ENCODE measurements at places on chromosomes 4 and X.
A peak's percentile ranks its signal among the peaks of the same experiment; 100 is the strongest.

DNA sequence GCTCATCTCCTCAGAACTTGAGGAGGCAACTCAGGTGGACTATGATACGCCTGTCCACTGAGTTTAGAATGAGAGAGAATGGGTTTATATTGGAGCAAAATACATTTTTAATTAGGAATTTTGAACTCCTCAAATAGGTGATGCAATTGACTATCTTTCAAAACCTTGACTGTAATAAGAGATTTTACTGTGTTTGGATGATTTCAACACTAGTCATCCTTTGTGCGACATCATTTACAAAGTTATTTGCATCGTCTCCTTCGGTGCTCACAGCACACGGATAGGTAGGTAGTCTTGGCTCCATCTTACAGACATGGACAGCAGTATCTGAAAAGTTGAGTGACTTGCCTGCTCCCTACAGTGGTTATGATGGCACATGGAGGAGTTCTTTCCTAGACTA is 67.0 kb downstream of the AASDH start:
- no peak for DNase-seq

- DNase-seq: no peak
Measured at GRCh38 chr4:77617203-77617602, 11.6 kb downstream of the CXCL13 start.

GRCh38 chr4:3471886-3472285 is 8.8 kb downstream of the DOK7 start:
- DNase-seq: no peak

DNA sequence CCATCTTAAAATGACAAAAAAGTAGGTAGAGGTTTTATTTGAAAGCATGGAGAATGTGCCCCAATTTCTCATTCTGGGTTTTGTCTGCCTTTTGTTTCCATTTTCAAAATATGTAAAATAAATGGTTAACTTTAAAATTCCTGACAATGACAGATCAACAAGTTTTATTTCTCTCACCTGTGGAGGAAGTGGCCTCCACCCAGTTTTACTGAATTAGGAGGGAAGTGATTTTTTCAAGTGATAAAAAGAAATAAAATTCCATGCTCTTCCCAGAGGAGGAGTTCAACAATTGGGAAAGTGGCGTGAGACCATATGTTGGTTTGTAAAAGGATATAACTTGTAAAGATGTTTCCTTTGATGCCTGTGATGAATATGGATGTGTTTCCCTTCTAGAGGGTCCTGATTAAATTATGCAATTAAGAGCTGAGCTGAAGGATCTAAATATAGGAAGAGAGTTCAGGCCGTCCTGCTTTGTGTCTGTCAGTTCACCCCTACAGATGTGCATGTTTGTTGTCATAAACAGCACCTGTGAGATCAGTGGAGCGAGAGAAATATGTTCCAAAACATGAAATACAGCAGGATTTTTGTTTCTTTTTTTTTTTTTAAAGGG is 19.5 kb downstream of the SMAD1 start:
- no peak for DNase-seq

DNA sequence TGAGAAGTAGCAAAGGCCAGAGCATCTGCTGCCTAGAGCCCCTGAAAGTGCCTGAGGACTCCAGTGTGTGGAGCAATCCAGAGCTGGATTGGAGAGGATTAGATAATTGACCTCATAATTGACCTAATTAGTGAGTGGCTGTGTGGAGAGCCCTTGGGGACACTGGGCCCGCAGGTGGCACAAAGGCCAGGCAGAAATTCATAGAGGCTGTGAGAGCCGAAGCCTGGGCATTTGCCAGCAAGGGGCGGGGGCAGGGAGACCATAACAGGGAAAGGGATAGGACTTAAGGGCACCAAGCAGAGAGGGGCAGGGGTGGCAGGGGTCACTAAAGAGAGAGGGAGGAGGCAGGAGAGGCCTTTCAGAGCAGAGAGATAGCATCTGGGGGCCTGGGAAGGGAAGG is 45.3 kb downstream of the EFNB1 start:
- DNase-seq: no peak

DNA sequence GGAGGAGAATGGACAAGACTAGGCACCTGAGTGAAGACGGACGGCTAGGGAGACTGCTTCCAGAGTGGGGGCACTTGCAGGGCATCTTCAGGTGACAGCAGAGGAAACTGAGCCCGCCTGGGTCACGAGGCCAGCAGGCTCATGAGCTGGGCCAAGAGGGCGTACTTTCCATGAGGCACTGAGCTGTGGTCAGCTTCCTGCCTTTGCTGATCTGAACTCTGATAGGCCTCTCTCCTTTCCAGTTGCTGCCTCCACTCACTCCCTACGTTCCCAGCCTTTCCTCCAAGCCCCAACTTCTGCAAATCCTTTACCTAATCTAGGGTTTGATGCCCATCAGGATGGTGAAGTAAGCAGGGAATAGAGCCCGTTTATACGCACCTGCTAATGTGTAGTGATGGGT is 1.4 kb upstream of the L1CAM start:
- DNase-seq: no peak

GRCh38 chr4:55543858-55544257 is 2.9 kb downstream of the CLOCK start:
- no peak for DNase-seq

DNA sequence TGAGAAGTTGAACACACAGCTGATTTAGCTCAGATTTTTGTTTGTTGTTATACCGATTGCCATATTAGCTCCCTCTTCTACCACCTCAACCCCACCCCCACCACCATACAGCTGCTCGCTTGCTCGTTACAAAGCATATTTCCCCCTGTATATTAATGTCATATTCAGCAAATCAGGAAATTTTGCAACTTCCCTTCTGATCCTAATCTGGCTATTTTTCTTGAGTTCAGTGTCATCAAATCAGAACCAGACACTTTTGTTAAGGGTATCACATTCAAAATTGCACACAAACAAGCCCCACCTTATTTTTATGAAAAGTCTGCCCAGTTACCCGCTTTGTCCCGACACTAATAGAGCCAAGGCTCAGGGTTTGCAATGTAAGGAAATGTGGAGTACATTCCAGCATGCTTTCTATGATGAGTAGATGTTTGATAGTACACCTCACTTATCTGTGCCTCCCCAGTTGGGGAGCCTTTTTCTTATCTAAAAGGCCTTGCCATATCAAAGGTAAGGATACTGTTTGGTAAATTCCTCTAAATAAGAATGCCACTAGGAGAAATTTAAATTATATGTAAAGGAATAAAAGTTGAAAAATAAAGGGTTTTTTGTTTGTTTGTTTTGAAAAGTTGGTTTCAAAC is 212.2 kb downstream of the CBR4 start:
- DNase-seq: no peak

DNA sequence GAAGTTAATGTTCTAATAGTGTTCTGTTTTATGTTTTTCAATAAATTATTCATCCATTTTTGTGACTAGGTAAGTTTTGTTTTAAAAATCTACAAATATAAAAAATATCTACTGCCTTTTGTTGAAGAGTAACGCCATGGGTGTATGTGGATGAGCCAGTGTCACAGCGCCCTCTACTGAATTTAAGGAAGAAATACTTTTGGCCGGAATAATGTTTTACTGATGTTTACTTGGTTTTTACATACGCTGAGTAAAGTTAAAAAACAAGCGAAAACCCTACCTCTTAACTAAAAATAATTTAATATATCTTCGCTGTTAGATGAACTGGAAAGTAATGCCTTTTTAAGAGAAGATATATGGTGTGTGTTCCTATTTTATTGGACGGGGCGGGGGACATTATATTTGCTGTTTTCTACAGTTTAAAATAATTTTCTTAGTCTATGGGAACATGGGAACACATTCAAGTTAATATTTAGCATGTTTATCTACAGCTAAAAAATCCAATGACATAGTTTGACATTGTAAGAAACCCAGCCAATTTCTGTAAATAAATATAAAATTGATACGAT is 86.1 kb downstream of the CPE start:
- peak; percentile 19 for DNase-seq

DNA sequence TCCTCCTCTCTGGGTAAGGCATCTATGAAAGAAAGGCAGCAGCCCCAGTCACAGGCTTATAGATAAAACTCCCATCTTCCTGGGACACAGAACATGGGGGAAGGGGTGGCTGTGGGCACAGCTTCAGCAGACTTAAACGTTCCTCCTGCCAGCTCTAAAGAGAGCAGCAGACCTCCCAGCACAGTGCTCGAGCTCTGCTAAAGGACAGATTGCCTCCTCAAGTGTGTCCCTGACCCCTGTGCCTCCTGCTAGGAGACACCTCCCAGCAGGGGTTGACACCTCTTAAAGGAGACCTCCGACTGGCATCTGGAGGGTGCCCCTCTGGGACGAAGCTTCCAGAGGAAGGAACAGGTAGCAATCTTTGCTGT is 89.9 kb downstream of the EFHC2 start:
- DNase-seq: no peak

DNA sequence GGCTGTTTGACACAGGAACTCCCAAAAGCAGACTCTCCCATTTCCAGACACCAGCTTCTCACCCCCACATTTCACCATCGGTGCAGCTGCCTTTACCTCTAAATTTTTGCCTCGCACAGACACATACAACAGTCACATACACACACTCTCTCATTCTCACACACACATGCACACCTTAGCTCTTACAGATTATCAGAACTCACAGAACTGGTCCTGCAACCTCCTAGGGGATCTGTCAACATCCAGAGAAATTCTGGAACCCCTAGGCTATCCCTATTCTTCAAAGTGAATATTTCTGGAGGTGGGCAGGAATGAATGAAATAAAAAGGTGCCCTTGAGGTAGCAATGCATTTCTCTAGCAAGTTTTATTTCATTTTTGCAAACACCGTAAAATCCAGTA is 4.1 kb downstream of the HS6ST2 start:
- peak; percentile 54 for DNase-seq

DNA sequence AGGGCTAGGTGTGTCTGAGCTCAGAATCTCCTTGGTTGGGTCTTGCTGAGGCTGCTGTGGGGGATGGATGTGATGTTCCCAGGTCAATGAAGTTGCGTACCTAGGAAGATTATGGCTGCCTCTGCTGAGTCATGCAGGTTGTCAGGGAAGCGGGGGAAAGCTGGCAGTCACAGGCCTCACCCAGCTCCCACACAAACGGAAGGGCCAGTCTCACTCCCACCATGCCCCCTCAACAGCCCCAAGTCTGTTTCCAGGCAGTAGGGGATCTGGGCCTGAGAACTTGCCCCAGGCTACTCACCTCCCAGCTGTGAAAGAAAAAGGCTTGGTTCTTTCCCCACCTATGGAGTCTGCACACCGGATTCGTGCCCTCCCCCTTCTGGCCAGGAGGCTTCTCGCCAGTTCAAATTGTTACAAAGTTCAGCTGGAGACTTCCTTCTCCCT is 72.9 kb downstream of the WDR44 start:
- no peak for DNase-seq

DNA sequence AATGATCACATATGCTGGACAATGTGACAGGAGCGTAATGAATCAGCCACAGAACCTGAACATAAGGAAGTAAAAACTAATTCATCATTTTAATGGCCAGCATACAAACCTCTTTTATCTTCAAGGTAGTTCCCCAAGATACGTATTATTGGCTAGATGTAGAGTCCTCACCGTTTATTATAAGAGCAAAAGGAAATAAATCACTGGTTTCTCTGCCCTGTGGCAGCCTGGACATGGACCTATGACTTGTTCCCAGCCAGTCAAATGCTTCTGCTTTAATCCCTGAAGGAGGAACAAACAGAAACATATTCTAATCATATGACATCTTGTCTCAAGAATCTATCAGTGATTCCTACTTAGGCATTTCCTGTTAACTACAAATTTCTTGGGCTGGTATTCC is 86.8 kb upstream of the FAM241A start:
- DNase-seq: no peak

DNA sequence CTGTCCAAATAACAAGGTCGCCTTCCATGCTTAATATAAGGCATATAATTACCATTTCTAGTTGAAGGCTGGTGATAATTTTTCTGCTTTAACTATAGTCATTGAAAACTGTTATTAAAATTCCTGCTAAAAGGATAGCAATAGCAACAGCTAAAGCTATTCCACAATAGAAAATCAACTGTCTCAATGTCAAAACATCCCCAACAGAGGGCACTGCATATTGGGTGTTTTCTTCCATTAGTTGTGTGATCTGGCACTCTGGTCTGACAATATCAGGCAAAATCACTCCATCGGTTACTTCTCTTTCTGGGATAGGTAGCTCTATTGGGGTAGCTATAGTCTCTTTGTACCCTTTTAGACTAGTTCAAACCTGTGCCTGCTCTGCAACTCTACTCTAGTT is 53.5 kb downstream of the TMPRSS11F start:
- no peak for DNase-seq

GRCh38 chr4:156547439-156547838 is 424.2 kb downstream of the PDGFC start:
- no peak for DNase-seq

DNA sequence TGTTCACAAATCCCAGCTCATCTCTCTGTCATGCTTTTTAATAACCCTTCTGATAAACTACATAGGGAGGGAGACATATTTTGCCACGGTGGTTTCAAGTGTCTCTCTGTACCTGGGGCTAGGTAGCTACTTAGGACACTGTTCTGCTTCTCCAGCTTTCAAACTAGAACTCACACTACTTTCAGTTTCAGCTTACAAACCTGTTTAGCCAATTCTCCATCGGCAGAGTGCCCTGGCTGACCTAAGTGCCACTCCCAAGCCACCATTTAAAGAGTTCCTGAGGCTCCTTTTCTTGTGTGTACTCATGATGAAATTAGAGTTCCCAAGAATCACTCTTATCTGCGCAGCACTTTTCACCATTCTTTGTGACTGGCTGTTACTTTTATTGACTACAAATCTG is 899.2 kb downstream of the FAT4 start:
- DNase-seq: no peak

- no peak for DNase-seq
Measured at GRCh38 chr4:76386566-76387305, 34.2 kb downstream of the CCDC158 start.

DNA sequence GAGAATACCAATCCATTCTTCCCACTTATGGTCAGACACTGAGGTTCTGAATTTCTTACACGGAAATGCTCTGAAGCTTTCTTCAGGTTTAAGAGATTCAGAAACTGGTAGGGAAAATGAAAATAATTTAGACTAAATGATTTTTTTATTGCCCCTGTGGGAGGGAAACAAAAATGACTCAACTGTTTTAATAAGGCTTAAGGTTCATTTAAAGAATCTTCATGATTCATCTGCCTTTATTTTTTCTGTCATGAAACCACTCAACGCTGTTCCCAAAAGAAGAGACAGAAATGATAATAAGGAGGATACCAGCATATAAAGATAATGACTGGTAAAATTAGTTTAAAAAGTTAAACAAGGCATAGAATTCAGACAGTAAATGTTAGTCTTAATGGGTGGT is 39.3 kb upstream of the FAM47B start:
- no peak for DNase-seq

GRCh38 chr4:15848191-15848842 is 70.2 kb downstream of the CD38 start:
- DNase-seq: no peak

GRCh38 chrX:53263597-53264094 is 17.7 kb downstream of the IQSEC2 start:
- DNase-seq: no peak

- peak; percentile 39 for DNase-seq
Measured at GRCh38 chr4:113116414-113117357, 67.2 kb downstream of the ANK2 start.

DNA sequence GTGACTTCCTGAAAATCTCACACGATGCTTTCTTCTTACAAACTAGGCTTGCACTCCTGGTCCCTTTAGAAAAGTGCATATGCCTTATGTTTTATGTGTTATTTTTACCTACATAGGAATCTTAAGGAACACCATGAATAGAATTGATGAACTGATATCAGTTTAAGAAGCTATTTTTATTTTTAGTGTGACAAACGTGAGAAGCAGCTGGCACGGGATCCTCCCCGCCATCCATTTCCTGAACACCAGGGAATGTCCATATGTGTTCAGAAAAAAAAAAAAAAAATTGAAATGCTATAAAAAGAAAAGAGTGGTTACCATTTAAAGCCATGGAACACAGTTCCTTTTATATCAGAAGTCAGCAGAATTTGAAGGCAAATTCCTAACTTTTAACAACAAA is 1096.1 kb upstream of the PRKX start:
- no peak for DNase-seq

Measured in NCI-H345 (cell line).